ENCODE measurements at places on chromosomes 13 and 19. TPM values are rescaled to one million over a fixed set of nuclear protein-coding genes. Genes with fewer than 3 reads are reported as not detected.
A peak's percentile ranks its signal among the peaks of the same experiment; 100 is the strongest.

- DNase-seq, result no peak
- no peaks in the 10 kb centered on the region for H3K27me3 ChIP-seq
- no peak overlapping the region for H3K27ac ChIP-seq
- no peaks in the 10 kb centered on the region for H3K4me1 ChIP-seq
- H3K4me3 ChIP-seq, result no peak overlapping the region
Measured at GRCh38 chr13:91389186-91389585, 9.2 kb upstream of the GPC5 start.

GRCh38 chr19:1467490-1468273 is 11.3 kb downstream of the C19orf25 start:
- peak overlapping the region; percentile 10 for H3K4me3 ChIP-seq
- DNase-seq, result no peak
- H3K4me1 ChIP-seq, result peaks cover 24% of the 10 kb centered on the region
- H3K27me3 ChIP-seq, result no peaks in the 10 kb centered on the region
- no peak overlapping the region for H3K27ac ChIP-seq
- H3K36me3 ChIP-seq, result no peaks in the 10 kb centered on the region

- H3K36me3 ChIP-seq, result no peaks in the 10 kb centered on the region
- DNase-seq, result peak; percentile 81
- H3K4me3 ChIP-seq, result no peak overlapping the region
- peaks cover 11% of the 10 kb centered on the region for H3K4me1 ChIP-seq
- H3K27ac ChIP-seq, result no peak overlapping the region
Measured at GRCh38 chr13:24683838-24684599, 3.8 kb downstream of the ATP12A start.

DNA sequence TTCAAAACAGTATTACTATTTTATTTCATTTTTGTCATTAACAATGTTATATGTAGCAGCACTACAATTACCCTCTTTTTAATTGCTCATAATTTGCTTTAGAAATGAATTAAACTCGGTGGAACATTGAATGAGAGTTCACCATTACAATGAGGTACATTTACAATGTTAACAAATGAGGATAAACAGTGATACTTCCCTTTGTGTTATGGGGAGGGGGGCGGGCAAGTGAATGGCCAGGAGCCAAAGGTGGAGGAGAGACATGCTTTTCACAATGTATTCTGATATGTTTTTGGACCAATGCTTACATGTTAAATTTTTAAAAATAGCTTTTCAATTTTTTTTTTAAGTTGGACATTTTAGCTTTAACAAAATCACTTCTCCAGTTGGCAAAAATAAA is 34.2 kb downstream of the NALCN start:
- H3K27ac ChIP-seq, result no peak overlapping the region
- H3K4me3 ChIP-seq, result no peak overlapping the region
- no peaks in the 10 kb centered on the region for H3K27me3 ChIP-seq
- no peaks in the 10 kb centered on the region for H3K4me1 ChIP-seq
- H3K36me3 ChIP-seq, result no peaks in the 10 kb centered on the region

GRCh38 chr19:54792814-54793213 is 10.6 kb upstream of the KIR2DL4 start:
- no peaks in the 10 kb centered on the region for H3K4me1 ChIP-seq
- H3K27me3 ChIP-seq, result no peaks in the 10 kb centered on the region
- DNase-seq, result no peak
- H3K27ac ChIP-seq, result no peak overlapping the region

Gene KLK14
- not detected for total RNA-seq

DNA sequence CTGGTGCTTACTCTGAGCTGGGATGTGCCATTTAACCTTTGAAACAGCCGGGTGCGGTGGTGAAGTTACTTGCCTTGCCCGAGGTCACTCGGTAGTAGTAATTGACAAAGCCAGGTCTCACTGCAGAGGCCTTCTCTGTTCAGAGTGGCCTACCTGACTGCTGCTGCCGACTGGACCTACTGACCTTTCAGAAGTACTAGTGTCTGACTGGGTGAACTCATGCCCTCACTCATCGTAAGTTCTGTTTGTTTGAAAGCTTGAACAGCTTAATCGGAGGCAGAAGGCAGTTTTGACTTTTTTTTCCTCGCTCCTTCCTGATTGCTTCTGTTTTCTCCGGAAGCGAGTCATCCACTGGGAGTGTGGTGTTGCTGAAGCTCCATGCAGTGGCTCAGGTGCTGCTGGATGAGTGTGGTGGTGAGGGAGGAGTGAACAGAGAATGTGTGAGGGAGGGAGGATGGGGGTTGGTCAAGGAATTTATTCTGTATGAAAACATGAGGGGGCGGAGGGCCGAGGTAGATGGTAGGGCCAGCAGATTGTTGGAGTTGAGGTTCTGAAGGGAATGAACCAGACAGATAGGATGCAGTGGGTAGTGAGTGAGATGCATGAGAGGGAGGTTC is 2.7 kb downstream of the SPINT2 start:
- H3K36me3 ChIP-seq, result no peaks in the 10 kb centered on the region
- no peaks in the 10 kb centered on the region for H3K27me3 ChIP-seq
- no peak for DNase-seq

Gene KLK6
- 0.37 TPM for total RNA-seq

DNA sequence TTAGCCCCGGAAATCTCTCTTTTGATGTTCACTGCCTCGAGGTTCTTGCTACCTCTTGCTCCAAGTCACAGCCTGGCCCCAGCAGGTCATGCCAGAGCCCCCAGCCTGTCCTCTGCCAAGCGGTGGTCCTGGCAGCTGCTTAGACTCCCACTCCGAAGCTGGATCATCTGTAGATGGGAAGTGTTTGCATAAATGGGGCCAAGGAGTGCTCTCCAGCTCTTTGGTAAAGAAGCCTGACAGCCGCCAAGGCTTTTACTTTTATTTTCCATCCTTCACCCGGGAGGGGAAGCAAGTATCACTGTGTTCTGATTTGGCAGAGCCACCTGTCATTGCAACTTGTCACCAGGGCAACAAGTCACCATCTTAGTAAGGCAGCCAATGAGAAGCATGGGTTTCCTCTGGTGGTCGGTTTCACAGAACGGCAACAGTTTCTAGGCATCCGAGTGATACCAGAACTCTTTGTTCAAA is 10.6 kb upstream of the RETN start:
- H3K27me3 ChIP-seq, result no peaks in the 10 kb centered on the region
- no peak overlapping the region for H3K27ac ChIP-seq
- H3K36me3 ChIP-seq, result no peaks in the 10 kb centered on the region
- H3K4me1 ChIP-seq, result no peaks in the 10 kb centered on the region
